RKO (cell line): ENCODE measurements at places on chromosomes 12 and 14.
A peak's percentile ranks its signal among the peaks of the same experiment; 100 is the strongest.

DNA sequence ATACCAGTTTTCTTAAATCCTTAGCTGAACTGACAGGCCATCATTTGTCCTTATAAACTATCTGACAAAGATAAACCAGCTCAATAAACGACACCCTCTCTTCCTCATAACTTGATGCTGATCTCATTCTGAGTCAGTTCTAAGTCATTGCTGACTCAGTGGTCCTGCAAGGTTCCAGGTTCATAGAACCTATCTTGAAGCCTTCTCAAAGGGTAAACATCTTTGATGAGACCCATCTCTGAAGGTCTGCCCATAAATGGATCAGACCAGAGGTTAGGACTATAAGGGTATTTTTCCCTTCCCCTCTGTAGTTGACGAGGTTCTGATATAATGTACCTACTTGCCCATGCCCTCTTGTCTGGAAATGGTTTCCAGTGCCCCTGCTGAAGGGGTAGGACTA is 11.9 kb downstream of the NAA25 start:
- peak; percentile 90 for DNase-seq

DNA sequence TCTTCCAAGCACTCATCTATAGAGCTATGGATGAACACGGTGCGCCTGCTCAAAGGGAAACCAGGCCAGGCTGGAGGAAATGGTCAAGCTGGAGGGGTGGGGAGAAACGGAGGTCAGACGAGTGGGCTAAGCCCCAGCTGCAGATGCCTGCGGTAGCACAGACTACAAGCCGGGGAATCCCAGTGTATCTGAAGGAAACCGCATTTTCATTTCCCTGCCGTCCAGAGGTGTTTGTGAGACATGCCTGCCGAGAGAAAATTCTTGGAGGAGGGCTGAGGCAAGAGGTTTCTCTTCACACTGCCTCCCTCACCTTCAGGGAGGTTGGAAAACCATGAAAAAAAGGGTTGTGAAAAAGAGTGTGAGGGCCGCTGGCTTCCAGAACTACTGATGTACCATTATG is 102.0 kb upstream of the FOXN3 start:
- no peak for DNase-seq

GRCh38 chr14:98230411-98230810 is 1041.6 kb downstream of the BCL11B start:
- no peak for DNase-seq

DNA sequence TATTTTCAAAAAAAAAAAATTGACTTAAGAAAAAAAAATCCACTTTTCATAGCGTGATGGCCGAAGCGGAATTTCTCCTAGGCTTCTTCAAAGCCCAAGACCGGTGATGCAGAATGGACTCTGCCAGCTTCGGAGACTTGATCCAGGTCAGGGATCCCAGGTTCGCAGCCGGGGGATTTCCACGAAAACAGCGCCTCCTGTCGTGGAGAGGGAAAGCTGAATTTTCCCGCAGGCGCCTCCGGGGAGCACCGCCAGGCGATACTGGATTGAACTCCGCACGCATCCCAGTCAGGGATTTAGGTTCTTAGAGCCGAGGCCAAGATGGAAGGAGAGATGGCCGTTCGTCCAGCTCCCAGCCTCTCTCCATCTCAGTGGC is 2.1 kb downstream of the TTC6 start:
- no peak for DNase-seq

DNA sequence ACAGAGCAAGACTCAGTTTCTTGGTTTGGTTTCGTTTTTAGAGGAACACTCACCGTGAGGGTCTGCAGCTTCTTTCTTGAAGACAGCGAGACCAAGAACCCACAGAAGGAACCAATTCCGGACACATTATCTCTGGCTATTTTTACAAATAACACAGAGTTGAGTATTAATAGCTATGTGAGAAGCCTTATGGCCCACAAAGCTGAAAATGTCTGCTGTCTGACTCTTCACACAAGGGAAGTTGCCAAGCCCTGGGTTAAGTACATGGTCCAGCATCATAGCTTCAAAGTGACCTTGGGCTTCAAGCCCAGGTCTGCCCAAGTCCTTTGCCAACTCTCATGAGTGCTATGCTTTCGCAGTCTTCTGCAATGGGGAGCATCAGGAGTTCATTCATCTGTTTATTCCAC is 2.6 kb upstream of the LGMN start:
- DNase-seq, result no peak
